Omental fat pad (tissue), 4 donors: ENCODE measurements at places on chromosomes 2 and 18. TPM values are rescaled to one million over a fixed set of nuclear protein-coding genes. Genes with fewer than 3 reads are reported as not detected.

Gene INPP4A
- total RNA-seq: 29.1 TPM

GRCh38 chr2:98578231-98578630 lies 30.1 kb downstream of the COA5 start:
- DNase-seq: no peak

DNA sequence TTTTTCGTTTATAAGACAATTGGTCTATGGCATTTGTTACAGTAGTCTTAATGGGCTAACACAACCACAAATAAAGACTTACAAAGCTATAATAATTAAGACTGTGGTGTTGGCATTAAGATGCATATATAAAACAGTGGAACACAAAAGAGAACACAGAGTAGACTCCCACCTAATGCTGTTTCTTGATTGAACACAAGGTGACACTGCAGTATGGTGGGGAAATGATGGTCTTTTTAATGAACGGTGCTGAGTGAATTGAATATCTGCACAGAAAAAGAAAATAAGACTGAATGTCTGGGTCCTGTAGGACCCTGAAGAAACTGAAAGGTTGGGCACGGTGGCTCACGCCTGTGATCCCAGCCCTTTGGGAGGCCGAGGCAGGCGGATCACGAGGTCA lies 1136.6 kb upstream of the NXPH2 start:
- DNase-seq: no peak

- DNase-seq: no peak
Observed at GRCh38 chr2:22281033-22281432, 1103.9 kb upstream of the KLHL29 start.
